ENCODE measurements at places on chromosomes 5 and 9.

- no peak for DNase-seq
Measured at GRCh38 chr9:36149197-36149596, 12.7 kb downstream of the GLIPR2 start.

GRCh38 chr5:66596636-66597182 lies 516 bp downstream of the MAST4 start:
- no peak for DNase-seq

DNA sequence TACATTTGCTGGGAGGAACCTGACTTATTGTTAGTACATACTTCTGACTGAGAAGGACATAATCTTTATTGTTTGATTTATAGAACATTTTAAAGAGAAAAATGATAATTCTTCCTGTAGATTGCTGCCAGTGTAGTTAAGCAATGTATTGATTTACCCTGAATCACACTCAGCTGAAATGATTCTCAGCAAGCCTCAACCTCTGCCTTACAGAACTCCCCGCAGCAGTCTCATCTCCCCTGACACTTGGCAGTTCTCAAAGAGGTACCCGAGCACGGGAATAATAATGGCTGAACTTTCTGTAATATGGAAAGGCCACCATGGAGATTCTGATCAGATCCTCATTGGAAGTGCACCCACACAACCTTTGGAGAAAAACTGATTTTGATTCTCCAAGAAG lies 74.9 kb upstream of the RFX3 start:
- DNase-seq = no peak

- no peak for DNase-seq
Measured at GRCh38 chr5:62689599-62690368, 111.2 kb downstream of the LRRC70 start.

GRCh38 chr9:84999788-85000187 lies 330.3 kb downstream of the NTRK2 start:
- no peak for DNase-seq

GRCh38 chr9:38622951-38623350 lies 2.6 kb upstream of the ANKRD18A start:
- DNase-seq = no peak

DNA sequence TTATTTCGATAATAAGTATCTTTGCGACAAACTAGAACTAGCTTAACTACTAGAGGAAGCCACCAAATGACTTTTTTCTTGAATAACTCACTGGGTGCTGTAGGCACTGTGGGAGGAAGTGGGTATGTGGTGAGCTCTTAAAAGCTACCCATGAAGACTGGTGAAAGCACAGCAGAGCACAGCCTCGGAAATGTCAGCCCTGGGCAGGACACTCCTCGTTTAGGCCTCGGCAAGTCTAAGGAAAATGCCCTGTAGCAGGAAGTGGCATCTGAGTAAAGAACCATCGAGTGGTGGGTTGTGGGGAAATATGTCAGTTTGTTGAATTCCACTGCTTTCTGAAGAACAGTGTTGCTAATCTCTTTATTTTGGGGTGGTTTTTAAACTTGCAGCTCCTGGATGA lies 44.0 kb upstream of the NCS1 start:
- DNase-seq = peak; percentile 37

DNA sequence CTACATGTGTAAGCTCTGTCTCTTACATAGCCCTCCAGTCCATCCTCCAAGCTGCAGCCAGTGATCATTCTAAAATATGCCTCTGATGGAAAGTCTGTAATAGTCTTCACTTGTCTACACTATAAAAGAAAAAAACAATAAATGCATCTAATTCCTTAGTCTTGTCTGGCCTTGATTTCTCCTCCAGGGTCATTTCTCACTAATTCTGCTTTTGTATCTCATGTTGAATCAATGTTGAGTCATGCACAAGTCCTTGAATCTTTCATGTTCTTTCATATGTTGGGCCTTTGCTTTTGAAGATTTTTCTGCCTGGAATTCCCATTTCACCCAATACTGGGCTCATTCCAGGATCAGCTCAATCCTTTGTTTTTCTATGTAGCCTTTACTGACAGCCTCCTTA lies 121.1 kb upstream of the TRIM32 start:
- no peak for DNase-seq

All from naive B cell (primary cell).